ENCODE measurements at places on chromosomes 12 and 14.

DNA sequence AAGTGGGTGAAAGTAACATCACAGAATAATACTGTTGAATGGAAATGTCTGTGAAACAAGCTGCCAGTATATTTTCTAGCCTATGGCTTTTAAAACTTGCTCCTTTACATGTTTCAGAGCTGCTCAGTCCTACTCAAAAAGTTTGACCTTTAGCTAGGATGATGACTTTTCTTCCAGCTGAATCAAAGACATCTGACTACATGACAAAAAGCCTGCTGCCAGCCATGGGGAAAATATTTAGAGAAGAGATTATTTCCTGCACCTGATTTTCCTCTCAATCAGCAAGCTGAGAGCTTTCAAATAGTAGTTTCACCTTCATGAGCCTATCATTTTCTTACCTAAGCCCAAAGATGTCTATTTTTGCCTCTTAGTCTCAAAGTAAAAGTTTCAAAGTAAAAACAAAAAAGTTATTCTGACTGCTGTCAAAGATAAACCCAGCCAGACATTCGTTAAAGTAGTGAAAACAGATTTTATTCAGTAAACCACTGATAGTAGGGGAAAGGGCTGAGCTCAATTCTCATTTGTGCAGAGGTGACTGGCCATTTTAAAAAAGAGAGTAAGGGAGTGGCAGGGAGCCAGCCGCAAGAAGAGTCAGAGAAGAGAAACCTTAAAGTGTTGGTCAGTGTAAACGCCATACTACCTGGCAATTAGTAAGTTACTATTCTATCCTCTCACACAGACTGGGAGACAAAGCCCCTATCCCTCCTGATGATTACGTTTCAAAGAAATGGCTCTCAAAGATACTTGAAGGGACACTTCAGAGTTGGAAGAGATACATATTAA is 2.2 kb downstream of the ATP6V1D start:
- no peak for DNase-seq

DNA sequence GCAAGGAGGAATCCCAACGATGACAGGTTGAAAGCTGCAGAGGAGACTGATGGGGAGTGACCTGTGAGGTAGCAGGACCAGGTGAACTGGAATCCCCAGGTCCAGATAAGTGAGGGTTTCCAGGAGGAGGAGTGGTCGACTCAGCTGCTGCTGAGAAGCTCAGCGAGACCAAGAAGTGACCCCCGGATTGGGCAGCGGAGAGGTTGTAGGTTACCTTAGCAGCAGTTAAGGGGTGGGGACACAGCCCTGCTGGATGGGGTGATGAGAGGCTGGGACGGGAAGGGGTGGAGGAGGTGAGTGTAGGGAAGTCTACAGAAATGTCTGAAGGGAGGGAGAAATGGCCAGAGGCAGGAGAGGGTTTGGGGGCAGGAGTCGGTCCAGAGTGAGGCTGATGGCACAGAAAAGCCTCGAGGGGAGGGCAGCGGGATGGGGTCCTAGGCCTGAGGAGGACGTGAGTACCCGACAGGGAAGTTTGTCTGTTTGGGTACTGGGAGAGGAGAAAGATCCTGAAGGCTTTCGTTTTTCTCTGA is 2.6 kb upstream of the RCOR1 start:
- no peak for DNase-seq

DNA sequence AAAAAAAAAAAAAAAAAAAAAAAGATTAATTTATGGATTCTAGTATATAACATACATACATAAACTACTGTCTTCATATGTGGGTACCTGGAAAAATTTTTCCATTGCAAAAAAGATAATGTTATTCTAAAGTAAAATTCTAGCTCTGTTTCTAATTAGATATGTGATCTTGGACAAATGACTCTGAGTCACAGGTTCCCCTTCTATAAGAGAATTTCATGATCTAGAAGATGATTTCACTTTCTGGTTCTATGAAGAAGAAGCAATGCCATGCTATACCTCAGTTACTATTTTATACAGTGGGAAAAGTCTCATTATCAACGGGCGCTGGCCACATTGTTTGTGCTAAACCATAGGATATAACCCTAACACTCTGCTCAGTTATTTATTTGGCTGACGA is 351.3 kb downstream of the ZFP36L1 start:
- no peak for DNase-seq

- peak; percentile 8 for DNase-seq
These were observed 2.1 kb upstream of the PLEK2 start for GRCh38 chr14:67413806-67414769.

- no peak for DNase-seq
These were observed 16.8 kb upstream of the EIF5 start for GRCh38 chr14:103317251-103317650.

- no peak for DNase-seq
These were observed 1.7 kb upstream of the FLRT2 start for GRCh38 chr14:85528080-85528896.

DNA sequence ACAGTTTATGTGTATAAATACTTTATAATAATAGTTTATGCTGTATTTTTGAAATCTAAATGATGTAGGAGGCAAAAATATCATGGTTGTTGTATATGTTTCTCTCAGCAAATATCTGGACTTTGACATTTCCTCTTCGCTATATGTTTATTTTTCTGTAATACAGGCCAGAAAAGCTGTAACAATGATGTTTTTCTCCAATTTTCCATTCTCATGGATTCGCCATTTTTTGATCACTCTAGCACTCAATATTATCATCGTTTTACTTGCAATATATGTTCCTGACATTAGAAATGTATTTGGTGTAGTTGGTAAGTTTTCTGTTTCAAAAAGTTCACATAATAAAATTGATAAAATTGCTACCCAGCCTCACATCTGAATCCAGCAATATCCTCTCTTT is 70.6 kb downstream of the SLC38A6 start:
- DNase-seq, result no peak

- DNase-seq, result no peak
These were observed 13.0 kb upstream of the LRRC23 start for GRCh38 chr12:6891646-6892001.

- no peak for DNase-seq
These were observed 777 bp downstream of the ARF3 start for GRCh38 chr12:48956279-48957140.

- DNase-seq, result no peak
These were observed 11.0 kb downstream of the DLGAP5 start for GRCh38 chr14:55180434-55180833.

DNA sequence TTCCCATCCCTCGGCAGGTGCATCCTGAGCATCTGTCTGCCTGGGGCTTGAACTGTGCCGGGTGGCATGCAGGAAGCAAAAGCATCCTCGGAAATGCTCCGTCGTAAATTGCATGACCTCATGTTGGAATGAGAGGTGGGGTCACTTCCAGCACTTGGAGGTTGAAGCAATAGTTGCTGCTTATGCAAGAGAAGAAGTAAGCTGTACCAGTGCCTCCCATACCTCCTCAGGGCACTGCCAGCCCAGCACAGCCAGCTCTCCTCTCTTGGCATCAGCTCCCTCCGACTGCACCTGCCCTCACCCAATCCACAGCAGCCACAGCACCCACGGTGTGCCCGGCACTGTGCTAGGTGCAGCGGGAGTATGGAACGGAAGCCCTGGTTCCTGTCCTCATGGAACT is 11.5 kb downstream of the TEAD4 start:
- no peak for DNase-seq

DNA sequence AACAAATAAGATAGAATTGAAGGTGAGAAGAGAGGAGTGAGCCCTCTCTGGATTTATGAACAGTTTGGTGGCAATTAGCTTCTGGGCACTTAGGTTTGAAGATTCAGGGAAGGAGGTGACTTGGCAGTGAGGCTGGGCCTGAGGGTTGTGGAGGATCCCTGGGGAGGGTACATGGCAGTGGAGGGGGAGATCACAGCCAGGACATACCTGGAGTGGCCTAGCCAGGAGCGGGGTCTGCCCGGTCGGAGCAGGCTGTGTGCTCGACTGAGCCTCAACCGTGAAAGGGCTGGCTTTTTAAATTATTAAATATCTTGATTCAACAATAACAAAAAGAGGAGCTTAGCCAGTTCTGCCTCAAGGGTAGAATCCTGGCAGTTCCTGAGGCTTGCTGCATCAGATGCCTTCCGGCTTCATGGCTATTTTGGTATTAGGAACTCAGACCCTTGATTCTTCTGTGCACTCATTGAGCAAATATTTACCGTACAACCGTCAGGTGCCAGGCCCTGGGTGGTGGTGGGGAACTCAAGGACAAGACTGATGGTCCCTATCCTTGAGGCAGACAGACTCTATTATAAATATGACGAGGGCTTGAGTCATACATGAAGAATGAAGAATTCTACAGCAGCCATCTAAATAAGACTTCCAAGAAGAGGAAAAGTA is 73.4 kb downstream of the SPTB start:
- DNase-seq, result no peak

- DNase-seq, result no peak
These were observed 19.5 kb downstream of the C14orf132 start for GRCh38 chr14:96058576-96059200.

- DNase-seq, result no peak
These were observed 352.0 kb downstream of the BCAT1 start for GRCh38 chr12:24596768-24597388.

Data from stimulated activated CD4-positive, alpha-beta T cell treated with anti-CD3 and anti-CD28 coated beads, Interleukin-1b, Interleukin-23, amount 100 ng/mL, for 4 hours (primary cell).